ENCODE measurements at places on chromosomes 4 and X. TPM values are rescaled to one million over a fixed set of nuclear protein-coding genes. Genes with fewer than 3 reads are reported as not detected.

GRCh38 chr4:122815248-122815647, 11.4 kb upstream of the FGF2 start:
- DNase-seq, result no peak

GRCh38 chrX:136496186-136496763, 1.1 kb upstream of the HTATSF1 start:
- no peak for DNase-seq

- no peak for DNase-seq
These were observed 5.9 kb downstream of the RIPPLY1 start for GRCh38 chrX:106897259-106897658.

DNA sequence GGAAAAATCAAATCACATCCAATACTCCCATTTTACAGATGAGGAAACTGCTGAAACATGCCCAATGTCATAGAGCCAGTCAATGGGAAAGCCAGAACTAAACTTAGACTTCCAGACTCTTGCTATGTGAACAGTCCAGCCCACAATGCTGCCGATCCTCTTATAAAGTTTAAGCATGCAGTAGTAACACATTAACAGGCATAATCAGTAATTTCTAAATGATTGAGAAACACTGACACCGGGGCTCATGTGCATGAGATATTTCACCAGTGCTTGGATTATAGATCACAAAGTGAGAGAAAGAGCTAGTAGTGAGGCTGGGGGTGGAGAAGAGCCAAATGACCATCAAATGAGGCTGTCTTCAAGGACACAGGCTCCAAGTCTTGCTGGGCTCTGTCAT, 2.5 kb downstream of the BDH2 start:
- no peak for DNase-seq

DNA sequence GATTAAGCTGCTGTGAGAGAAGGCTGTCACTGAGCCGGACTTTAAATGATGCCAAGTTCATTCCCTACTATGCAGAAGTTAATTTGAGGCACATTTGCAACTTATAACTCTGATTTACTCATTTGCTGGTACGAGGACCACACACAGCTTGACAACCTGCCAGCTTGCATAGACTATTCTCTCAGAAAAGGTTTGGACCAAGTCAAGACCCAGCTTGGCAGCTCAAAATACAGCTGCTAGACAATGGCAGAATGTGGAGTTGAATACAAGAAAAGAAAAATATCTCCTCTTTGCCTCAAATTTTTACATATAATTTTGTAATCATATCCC, 338.9 kb downstream of the DHX15 start:
- no peak for DNase-seq

The SMIM14 gene
- 51.1 TPM for polyA plus RNA-seq
